ENCODE measurements at places on chromosomes 1 and 21. TPM values are rescaled to one million over a fixed set of nuclear protein-coding genes. Genes with fewer than 3 reads are reported as not detected.

CFAP107 gene
- total RNA-seq, result not detected

GRCh38 chr1:93433407-93433961 is 14.4 kb upstream of the FNBP1L start:
- no peaks in the 10 kb centered on the region for H3K36me3 ChIP-seq
- DNase-seq, result no peak
- H3K4me3 ChIP-seq, result no peak overlapping the region
- no peaks in the 10 kb centered on the region for H3K27me3 ChIP-seq
- H3K27ac ChIP-seq, result no peak overlapping the region

GRCh38 chr1:1281533-1282321 is 1.5 kb downstream of the SCNN1D start:
- H3K27ac ChIP-seq, result no peak overlapping the region
- no peak for DNase-seq
- H3K4me3 ChIP-seq, result no peak overlapping the region
- H3K4me1 ChIP-seq, result no peaks in the 10 kb centered on the region

- no peak for DNase-seq
- no peaks in the 10 kb centered on the region for H3K4me1 ChIP-seq
- H3K4me3 ChIP-seq, result no peak overlapping the region
- H3K36me3 ChIP-seq, result no peaks in the 10 kb centered on the region
Observed at GRCh38 chr1:242201090-242201489, 202.2 kb upstream of the MAP1LC3C start.
